ENCODE measurements at places on chromosomes 11 and 22.

DNA sequence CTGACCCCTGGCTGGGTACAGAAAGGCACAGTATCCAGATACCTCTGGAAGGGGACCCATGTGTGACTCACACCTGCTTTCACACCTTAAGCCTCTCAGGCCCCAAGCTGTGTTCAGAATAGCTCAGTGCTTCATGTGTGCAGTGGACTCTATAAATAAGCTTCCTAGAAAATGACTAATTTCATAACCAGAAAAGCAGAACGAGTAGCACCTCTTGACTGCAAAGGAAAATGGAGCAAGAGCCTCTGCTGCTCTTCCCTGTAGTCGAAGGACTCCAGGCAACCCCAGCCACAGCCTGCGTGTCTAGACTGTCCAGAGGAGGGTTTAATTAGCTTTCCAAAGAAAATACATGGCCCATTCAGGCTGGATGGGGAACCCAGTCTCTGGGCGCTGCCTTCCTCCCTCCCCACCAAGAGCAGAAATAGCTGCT, 23.1 kb downstream of the PTPN5 start:
- DNase-seq: no peak

- DNase-seq: no peak
These were observed 127.0 kb upstream of the C11orf58 start for GRCh38 chr11:16611401-16611921.

DNA sequence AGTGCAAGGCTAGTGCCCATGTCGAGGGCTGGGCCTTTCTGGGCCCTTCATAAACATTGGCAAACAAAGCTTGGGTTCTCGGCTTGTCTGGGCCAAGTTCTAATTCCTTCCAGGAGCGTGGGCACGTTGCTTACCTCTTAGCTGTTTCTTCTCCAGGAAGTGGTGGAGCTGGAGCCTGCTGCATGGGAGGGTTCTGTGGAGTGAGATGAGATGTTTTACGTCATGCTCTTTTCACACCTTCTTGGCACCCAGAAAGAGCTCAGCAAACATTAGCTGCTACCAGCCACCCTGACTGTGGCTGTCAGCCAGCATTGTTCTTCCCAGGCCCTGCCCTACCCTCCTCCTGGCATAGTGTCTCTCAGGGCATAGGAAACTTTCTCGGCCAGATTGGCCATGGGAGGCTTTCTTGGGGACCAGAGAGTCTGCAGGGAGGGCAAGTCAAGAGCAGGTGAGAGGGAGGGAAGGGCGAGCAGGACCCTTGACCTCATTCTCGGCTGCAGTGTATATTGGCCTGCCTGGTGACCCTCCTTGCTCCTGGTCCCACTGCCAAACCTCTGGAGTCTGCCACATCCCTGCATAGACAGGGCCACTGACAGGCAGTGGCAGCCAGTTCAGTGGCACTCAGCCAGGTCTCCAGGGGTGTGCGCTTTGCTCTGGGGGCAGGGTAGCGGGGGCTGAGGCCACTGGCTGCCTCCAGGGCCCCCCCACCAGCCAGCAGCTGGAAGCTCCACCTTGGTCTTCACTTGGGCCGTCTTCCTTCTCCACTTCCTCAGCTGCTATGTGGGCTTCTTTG, 98.8 kb downstream of the BCR start:
- no peak for DNase-seq

DNA sequence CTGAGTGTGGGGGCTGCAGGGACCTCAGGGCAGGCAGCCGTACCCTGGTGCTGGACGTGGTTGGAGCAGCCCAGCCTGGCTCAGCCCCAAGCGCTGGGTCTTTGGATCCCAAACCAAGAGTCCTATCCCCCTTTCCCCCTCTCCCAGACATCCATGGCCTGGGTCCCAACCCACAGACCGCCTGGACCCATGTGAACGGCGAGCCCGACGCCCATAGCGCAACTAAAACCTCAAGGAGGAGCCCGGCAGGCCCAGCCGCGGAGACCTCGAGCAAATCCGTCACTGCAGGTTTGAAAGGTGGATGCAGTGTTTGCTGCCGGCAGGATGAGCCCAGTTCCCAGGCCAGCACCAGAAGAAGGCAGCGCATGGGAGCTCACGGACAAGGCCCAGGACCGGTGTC, 337.0 kb downstream of the BRD1 start:
- peak; percentile 40 for DNase-seq

- no peak for DNase-seq
These were observed 7.4 kb upstream of the DGKZ start for GRCh38 chr11:46339816-46340215.

DNA sequence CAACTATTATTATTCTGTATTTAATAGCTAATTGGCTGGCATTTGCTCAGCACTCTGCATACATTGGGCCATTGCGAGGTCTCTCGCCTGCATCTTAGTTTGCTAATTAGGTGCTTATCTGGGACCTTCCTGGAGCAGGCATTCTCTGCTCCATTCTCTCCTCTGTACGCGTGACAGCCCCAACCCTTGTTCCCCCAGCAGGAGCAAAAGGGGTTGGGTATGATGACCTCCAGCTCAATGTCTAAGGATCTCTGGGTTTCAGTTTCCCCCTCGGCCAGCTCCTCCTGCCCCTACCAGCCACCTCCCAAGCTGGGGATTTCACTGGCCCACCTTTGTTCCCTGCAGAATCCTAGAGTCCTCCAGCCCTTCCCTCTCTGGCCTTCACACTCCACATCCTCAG, 9.7 kb upstream of the LGALS2 start:
- DNase-seq: no peak

DNA sequence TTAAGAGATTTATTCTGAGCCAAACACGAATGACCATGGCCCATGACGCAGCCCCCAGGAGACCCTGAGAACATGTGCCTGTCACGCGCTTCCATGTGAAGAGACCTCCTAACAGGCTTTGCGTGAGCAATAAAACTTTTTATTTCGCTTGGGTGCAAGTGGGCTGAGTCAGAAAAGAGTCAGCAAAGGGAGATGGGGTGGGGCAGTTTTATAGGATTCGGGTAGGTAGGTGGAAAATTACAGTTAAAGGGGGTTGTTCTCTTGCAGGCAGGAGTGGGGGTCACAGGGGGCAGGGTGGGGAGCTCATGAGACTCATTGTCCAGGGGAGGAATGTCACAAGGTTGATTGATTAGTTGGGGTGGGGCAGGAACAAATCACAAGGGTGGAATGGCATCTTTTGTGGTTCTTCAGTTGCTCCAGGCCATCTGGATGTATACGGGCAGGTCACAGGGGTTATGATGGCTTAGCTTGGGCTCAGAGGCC, 77.2 kb upstream of the FTH1 start:
- DNase-seq: no peak

DNA sequence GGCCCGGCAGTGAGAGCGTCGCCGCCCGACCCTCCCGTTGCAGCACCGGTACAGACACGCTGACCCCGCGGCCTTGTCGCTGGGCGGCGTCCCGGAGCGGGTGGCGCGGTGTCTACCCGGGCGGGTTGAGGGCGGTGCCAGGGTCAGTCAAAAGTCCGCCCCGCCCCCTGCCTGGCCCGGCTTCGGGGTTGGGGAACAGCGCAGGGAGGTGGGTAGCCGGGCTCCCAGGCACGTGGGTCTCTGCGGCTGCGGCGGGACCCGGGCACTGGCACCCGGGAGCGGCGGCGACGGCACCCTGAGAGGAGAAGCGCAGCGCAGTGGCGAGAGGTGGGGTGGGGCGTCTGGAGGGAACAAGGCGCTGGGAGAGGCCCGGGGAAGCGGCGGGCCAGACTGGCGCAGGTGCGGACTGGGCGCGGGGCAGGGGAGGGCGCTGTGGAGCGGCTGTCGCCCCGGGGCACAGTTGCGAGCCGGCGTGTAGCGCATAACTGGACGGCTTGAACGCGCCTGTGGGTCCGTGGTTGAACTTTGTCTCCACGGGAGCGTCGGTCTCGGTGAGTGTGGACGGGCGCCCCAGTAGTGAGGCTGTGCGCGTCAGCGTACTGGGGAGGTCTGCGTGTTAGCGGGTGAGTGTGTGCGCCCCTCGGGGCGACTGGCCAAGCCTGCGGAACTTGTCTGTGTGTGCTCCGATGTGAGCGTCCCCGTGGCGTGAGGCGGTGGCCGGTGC, at the start of gene P2RY2:
Gene P2RY2 (plus strand): TSS at position 176 of the 724 bp plus-strand sequence. CDS start 15,879 bp downstream, outside the sequence.
- peak; percentile 70 for DNase-seq

DNA sequence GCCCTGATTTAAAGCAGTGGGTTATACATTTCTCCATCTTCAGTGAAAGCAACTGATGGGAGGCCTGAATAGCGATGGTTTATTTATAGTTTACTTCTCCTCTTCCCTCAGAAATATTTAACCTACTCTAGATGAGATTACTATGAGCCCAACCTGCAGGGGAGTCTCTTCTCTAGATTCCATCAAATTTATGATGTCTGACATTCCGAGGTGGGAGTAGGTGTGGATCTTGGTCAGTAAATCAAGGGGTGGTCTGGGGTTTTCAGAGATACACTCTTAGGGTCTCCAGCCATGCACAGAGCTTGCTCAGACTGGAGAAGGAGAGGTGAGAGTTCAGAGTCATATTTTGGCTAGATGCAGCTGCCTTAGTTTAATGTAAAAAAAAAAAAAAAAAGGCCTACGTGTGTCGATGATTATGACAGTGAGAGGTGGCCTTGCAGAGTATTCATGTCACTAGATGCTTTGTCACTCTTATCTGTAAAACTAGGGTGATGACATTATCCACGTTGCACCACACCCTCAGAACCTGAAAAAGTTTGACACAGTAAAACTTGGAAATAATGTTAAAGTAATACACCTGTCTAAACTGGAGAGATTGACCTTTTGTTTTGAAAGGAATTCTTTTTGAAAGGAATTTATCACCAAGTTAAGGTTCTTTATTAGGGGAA, 81.2 kb downstream of the EXT2 start:
- no peak for DNase-seq

DNA sequence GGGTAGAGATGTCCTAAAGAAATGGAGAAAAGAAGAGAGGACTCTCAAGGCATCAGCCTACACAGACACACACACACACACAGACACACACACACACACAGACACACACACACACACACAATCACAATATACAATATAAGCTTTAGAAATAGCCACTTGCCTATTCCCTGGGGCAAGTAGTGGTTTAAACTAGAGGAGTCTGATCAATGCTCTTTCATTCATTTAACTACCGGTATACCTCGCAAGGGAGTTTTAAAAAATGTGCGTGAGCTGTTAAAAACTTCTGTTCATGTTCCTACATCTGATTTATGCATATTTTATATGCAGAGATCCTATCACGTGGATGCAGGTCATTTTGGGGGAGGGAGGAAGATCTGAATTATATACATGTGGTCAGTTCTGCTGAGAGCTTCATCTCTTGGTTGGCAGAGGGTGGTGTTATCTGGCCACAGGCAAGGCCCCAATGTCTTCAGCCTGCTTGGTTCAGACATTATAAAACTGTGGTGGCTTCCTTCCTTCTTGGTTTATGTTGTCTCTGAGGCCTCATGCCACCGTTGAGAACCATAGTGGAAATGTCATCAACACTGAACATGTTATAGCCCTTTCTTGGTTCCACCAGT, 56.6 kb downstream of the SYT13 start:
- DNase-seq: no peak

GRCh38 chr11:117231842-117232091, at the start of gene PCSK7:
PCSK7 (minus strand) TSS chr11:117232073; CDS start chr11:117229844, 2,229 bp downstream.
- peak; percentile 87 for DNase-seq

DNA sequence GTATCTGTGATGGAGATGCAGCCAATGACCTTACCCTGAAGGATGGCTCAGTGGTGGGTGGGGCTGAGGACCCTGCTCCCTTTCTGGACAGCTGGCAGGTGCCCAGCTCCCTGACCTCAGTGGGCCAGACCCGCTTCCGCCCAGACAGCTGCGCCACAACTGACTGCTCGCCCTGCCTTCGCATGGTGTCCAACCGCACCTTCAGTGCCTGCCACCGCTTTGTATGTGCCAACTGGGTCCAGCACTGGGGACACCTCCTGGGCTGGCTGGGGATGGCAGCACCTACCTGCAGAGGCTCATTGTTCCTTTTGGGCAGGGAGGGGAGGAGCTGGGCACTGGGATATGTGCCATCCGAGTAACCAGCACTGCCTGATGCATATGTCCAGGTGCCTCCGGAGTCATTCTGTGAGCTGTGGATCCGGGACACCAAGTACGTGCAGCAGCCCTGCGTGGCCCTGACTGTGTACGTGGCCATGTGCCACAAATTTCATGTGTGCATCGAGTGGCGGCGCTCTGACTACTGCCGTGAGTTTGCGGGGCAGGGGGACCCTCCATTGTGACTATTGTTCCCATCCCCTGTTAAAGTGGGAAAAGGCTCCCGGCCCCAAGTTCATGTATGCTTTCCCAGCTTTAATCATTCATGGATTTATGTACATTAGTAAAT, 84.8 kb downstream of the OTOG start:
- DNase-seq: no peak

GRCh38 chr11:68828957-68829356, 12.8 kb downstream of the CPT1A start:
- no peak for DNase-seq

DNA sequence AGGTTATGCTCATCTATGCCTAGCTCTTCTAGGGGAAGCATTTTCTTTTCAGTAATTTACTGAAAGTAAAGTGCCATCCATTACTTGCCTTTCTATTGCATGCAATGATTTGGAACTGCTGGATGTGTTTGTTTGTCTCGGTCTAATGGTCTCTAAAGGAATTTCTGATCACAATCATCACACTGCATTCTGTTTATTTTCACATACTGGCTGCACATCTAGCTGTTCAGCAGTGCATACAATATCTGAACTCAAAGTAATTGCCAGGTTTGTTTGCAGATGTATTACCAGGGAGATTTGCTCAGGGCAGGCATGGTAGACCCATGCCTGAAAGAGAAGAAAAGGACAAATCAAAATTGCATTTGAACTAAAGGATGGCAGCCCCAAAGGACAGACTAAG, 36.4 kb upstream of the CWF19L2 start:
- no peak for DNase-seq

- peak; percentile 61 for DNase-seq
These were observed 7.7 kb downstream of the LHFPL7 start for GRCh38 chr22:24938741-24939341.

- DNase-seq: no peak
These were observed 8.8 kb downstream of the RIC8A start for GRCh38 chr11:216081-216974.

DNA sequence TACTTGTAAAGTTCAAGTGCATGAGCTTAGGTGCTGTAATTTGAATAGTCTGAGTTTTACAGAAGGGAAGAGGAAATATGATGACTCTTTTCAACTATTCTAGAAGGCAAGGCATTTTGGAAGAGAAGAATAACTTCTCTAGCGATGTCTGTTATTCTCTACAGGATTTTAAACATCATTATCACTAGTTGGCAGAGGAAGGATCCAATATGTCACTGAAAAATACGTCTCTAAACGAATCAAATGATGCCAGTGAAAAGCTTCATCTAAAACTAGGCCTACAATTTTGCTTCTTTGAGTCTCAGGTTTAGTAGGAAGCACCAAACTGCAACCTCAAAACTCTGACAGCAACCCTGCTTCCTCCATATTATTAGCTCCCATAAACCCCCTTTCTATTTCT, 581.4 kb downstream of the DLG2 start:
- no peak for DNase-seq
